ENCODE measurements at places on chromosomes 3 and 15.

- no peak for DNase-seq
Measured at GRCh38 chr3:71778353-71778752, 6.6 kb downstream of the PROK2 start.

DNA sequence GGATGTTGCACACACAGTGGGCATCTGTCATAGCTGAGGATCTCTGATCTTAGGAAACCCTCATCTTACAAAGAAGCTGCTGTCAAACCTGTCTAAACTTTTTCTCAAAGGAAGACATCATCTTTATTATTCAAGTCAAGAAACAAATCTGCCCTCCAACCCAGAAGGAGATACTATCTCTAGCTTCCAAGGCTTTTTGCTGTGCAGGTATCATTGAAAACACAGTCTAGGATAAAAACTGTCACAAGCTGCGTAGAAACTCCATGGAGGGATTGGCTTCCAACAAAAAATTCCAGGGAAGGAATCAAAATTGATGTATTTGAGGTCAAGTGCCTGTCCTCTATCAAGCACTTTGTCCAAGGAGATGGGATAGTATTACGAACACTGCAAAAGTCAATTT, 89.1 kb downstream of the GOLIM4 start:
- DNase-seq: no peak

DNA sequence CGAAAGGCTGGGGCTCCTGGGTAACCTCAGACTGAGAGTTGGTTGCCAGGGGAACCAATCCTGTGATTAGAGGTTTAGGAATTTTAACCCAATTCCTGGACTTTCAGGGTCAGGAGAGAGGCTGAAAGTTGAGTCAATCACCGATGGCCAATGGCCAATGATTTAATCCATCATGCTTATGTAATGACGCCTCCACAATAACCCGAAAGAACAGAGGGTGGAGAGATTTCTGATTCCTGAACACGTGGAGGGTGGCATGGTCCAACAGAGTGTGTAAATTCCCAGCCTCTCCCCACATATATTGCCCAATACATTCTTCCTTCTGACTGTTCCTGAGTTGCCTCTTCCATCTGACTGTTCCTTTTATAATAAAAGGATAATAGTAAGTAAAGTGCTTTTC, 137.2 kb upstream of the CBLB start:
- peak; percentile 87 for DNase-seq

GRCh38 chr15:38440353-38441129, 13.4 kb upstream of the FAM98B start:
- peak; percentile 59 for DNase-seq

- no peak for DNase-seq
Measured at GRCh38 chr3:98903099-98903498, 1.6 kb upstream of the DCBLD2 start.

- DNase-seq: no peak
Measured at GRCh38 chr3:108011616-108012015, 79.2 kb downstream of the CD47 start.

GRCh38 chr15:81285461-81285860, 38.5 kb downstream of the STARD5 start:
- DNase-seq: no peak

DNA sequence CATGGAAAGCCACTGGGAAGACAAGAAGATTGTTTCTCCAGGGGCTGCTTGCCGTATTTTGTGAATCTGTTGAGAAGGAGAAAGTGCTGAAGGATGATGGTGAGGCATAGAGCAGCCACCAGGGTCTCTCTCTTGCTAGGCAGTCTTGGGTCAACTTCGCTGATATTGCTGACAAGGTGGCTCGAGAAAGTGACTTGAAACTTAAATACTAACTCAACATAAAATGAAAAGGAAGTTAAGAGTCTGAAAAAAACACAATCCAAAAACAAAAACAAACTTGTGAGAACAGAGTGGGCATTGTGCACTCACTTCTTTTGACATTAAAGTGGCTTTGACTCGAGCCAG, 90.1 kb downstream of the CHST2 start:
- no peak for DNase-seq

GRCh38 chr3:183306798-183307671, 54.0 kb downstream of the B3GNT5 start:
- DNase-seq: peak; percentile 33
